ENCODE measurements at places on chromosomes 5 and 9.

GRCh38 chr5:96492459-96493047, 59.5 kb upstream of the PCSK1 start:
- DNase-seq, result no peak

- DNase-seq, result peak; percentile 55
Observed at GRCh38 chr5:169706758-169707450, 69.8 kb downstream of the DOCK2 start.

- DNase-seq, result no peak
Observed at GRCh38 chr5:135891268-135891667, 4.4 kb downstream of the IL9 start.

- DNase-seq, result peak; percentile 65
Observed at GRCh38 chr9:82593501-82593900, 469.4 kb downstream of the RASEF start.

DNA sequence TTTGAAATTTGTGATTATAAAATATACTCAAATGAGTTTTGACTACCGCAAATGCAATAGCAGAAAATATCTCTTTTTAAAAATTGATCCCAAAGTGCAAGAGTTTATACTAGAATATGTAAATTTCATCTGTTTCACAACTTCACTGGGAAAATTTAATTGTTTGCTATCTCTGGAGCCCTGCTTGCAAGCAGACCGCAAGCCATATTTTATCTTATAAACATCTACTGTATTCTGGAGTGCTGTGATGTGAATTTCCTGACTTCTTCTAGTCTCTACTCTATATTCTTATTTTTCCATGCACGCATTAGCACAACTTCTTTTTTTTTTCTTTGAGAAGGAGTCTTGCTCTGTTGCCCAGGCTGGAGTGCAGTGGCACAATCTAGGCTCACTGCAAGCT, 98.7 kb downstream of the DROSHA start:
- DNase-seq, result no peak

DNA sequence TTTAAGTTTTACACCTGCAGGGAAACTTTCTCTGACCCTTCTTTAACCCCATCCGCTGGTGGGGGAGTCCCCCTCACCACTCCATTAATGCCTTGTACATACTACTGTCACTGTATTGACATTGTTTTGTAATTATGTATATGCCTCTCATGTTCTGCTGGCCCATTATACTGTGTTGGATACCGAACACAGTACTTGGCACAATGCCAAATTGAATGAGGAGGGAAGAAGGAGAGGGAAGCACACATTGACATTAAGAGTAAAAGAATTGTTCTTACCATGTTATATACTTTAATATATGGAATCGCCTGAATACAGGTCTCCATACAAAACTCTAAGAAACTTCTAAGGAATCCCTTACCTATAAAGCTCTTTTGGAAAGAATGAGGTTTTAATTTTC, 73.6 kb upstream of the GRHPR start:
- no peak for DNase-seq

- DNase-seq, result no peak
Observed at GRCh38 chr5:60036192-60036938, 142.8 kb upstream of the PDE4D start.

DNA sequence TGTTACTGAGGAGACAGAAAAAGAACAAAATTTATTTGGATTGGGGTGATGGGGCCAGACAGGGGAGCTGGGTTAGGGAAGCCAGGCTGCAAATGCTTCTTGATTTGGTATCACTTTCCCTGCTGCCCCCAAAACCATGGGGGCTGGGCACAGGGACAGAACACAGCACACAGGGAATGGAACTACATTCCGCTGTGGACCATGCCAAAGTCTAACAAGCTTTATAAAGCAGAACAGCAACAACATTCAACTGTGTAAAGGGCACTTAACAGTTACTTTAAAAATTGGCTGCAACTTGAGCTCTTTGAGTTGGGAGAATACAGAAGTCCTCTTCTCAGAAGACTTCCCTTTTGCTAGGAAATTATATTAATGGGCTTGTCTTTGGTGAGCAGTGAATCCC, 23.8 kb downstream of the C5orf58 start:
- DNase-seq, result no peak

DNA sequence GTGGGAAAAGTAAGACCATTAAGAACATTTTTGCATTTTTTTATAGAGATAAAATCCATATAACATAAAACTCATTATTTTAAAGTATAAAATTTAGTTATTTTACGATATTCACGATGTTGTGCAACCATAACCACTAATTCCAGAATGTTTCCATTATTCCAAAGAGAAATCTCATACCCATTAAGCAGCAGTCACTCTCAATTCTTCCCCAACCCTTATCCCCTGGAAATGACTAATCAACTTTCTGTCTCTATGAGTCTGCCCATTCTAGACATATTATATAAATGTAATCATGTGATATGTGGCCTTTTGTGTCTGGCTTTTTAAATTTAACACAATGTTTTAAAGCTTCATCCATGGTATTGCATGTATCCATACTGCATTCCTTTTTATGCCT, 115.6 kb upstream of the ADAMTSL1 start:
- peak; percentile 30 for DNase-seq

GRCh38 chr5:151189151-151189550, 31.6 kb upstream of the ANXA6 start:
- DNase-seq, result no peak

DNA sequence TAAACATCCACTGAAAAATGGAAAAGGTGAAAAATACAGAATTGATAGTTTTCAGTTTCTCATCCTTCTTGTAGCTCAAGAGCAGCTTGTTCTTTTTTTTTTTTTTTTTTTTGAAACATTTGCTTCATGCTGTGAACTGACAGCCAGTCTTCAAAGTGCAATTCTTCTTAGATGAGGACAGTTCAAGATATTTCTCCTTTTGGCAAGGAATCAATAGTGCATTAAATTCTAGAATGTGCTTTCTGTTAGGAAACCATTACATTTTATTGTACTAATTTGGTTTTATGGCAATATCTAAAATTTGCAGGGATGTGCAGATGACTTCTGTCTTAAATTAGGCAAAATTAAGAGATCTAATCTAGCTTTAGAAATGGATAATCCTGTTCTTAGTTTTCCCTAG, 969.3 kb upstream of the ACO1 start:
- no peak for DNase-seq

DNA sequence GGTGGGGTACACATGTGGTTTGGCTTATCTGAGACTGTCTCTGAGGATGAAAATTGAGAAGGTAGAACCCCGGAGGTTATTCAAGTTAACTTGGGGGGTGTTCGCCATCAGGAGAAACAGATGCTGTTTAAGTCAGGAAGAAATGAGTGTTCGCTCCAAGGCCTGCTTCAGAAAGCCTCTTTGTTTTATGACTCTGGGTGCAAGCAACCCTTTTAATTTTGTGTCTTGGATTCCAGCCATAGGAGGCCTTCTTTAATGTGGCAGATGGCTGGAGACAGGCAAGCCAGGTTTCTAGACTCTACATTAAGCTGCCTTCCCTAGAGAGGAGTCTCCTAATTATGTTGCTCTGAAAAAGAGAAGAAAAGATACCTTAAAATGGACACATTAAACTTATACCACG, 4.2 kb upstream of the SMAD5 start:
- no peak for DNase-seq
